ENCODE measurements at places on chromosomes 4 and X.

DNA sequence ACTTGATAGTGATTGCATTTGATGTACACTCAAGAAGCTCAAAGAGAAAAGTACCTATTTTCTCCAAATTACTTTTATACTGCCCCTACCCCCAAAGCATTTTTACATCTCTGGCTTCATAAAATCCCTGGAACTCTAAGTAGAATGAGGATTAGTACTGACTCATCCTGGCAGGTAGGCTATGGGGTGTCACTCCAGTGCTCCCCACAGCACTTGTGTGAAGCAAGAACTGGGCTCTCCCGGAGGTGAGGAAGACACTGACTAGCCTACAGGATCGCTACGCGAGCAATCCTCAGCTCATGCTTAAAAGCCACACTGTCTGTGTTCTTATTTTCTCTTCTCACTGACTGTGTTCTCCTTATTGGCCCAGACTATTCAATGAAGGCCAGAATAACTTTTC is 90.4 kb upstream of the NDP start:
- DNase-seq, result no peak

DNA sequence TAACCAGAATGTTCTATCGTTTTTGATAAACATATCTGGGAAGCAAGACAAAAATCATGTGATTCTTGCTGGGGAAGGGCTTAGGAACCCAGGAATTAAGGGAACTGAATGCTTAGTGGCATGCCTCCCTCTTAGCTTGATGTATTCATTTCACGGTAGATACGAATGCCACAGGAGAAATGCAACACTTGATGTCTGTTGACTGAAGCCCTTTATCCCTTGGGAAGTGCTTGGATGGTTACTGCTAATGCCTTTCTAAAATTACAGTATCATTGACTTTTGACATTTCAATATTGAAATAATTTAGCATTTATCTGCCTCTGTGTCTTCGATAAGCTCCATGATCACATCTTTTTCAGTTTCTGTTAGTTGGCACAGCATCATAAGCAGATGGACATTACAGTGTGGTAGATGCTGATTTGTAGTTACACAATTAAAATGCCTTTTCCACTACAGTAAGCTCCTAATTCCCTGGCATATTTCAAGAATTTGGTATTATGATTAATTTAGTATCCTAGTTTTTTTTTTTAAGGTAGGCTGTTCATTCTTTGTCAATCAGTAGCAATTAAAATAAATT is 226.7 kb downstream of the ARHGAP10 start:
- no peak for DNase-seq

DNA sequence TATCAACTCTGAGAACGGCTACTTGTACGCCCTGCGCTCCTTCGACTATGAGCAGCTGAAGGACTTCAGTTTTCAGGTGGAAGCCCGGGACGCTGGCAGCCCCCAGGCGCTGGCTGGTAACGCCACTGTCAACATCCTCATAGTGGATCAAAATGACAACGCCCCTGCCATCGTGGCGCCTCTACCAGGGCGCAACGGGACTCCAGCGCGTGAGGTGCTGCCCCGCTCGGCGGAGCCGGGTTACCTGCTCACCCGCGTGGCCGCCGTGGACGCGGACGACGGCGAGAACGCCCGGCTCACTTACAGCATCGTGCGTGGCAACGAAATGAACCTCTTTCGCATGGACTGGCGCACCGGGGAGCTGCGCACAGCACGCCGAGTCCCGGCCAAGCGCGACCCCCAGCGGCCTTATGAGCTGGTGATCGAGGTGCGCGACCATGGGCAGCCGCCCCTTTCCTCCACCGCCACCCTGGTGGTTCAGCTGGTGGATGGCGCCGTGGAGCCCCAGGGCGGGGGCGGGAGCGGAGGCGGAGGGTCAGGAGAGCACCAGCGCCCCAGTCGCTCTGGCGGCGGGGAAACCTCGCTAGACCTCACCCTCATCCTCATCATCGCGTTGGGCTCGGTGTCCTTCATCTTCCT is 2.7 kb downstream of the PCDH10 start:
- DNase-seq, result no peak

DNA sequence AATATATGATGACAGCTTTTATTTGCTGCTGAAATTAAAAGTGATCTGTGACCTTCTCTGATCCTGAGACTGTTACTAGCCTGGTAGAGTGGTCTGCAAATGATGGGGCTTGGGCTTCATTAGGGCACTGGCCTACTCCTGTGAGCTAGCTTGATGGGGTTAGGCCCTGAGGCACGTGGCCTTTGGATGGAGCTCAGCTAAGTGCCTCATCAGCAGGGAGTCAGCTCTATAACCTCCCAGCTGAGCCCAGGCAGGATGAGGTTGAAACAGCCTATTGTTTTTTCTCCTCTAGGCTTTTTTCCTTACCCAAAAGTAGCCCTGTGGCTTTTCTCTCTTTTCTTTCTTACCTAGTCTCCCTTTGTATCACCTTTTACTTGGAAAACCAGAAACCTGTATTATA is 92.2 kb downstream of the AFF2 start:
- DNase-seq, result no peak

DNA sequence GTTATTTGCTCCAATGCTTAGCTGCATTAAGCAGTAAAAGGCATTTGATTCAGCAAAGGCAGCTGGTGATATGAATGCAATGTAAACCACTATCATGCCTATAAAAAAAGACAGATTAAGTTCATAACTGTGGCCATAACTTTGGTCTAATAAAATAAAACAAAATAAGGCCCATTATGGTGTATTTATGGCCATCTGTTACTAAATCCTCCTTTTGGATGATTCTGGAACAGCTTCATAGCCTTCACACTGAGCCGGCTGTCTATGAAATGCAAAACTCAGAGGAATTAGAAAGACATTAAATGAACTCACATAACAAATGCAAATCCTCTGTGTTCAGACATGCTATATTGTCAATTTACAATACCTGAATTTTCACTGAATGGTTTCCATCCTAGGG is 223.7 kb upstream of the FAT4 start:
- no peak for DNase-seq

DNA sequence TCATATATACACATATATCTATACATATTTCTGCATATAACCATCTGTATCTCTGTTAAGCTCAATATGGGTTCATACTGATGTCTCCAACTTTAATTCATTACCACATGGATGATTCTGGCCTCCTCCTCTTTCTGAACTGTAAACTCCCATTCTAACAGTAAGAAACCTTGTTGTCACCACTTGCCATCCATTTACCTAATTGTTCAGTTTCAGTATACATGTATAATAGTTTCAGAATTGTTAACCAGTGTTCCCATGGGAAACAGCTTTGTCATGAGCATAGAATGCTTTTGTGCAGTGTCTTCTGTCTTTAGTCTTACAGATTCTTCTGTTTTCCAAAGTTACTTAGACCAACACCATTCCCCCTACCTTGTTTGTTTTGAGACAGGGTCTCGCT is 35.9 kb downstream of the SLC9A6 start:
- no peak for DNase-seq

DNA sequence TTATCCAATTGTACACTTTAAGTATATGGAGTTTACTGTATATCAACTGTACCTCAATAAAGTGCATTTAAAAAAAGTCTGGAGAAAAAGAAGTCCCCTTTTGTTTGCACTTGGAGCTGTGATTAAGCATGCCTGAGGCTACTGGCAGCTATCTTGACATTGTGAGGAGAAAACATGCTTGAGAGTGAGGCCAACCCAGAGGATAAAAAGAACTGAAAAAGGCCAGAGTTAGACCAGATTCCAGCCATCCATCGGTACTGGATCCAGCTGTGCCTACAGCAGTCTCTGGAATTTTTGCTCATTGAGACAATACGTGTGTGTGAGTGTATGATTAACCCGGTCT is 57.4 kb downstream of the LGI2 start:
- DNase-seq, result no peak

GRCh38 chr4:164481306-164482091 is 272.4 kb upstream of the SMIM31 start:
- DNase-seq, result no peak

DNA sequence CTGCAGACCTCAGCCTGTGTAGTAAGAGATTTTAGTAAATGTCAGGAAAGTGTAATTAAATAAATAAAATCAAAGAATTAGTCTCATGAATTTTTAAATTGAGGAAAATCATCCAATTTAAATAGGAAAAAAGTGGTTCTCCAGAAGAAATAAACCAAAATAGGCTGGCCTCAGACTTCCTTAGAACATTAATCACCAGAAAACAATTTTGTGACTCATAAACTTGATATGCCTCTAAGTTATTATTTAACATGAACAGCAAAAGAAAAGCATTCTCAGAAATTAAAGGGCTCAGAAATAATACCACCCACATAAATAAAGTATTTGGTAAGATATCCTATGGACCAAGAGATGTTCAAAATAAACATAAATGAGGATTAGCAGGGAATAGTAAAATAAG is 14.3 kb downstream of the FAM47B start:
- no peak for DNase-seq

GRCh38 chrX:12999422-12999821 is 24.5 kb downstream of the TMSB4X start:
- DNase-seq, result peak; percentile 16

DNA sequence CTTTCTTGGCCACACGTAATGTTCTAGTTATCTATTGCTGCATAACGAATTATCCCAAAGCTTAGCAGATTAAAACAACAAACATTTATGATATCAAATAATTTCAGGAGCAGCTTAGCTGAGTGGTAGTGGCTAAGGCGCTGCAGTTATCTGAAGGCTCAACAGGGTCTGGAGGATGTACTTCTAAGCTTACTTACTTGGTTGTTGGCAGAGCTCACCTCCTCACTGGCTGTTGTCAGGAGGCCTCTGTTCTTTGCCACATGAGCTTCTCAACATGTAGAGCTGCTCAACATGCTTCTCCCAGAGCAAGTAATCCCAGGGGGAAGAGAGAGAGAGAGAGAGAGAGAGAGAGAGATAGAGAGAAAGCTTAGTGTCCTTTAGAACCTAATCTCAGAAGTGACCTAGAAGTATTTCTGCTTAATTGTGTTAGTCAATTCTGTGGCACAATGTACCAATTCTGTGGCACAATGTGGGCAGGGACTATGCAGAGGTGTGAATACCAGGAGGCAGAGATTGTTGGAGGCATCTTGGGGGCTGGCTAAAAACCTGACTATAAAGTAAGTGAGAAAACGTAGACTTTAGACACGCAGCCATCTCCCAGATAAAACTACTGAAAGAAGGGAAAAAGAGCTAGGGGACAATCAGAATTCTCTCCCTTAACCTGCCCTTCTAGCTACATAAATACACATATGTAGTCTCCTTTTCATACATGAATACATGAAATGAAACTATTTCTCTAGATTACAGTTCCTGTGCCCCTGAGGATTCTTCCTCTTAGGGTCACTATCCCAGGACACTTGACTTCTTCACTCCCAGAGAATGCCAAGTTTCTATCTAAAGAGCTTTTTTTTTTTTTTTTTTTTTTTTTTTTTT is 40.2 kb downstream of the HOPX start:
- no peak for DNase-seq

DNA sequence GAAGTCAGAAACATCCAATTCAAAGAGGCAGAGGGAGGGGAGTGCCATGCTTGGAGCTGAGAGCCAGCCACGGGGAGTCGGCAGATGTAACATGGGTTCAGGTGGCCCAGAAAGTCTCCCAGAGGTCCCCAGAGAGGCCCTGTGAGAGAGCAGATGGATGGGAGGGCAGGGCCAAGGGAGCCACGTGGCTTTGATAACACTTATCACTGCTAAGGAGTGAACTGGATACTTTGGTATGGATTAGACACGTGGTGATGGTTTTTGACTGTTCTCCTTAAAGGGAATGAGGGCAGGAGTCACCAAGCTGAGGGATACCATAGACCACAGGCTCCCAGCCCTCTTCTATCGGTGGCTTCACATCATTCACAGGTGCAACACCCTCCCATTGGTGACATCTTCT is 13.7 kb downstream of the CCKAR start:
- DNase-seq, result no peak

DNA sequence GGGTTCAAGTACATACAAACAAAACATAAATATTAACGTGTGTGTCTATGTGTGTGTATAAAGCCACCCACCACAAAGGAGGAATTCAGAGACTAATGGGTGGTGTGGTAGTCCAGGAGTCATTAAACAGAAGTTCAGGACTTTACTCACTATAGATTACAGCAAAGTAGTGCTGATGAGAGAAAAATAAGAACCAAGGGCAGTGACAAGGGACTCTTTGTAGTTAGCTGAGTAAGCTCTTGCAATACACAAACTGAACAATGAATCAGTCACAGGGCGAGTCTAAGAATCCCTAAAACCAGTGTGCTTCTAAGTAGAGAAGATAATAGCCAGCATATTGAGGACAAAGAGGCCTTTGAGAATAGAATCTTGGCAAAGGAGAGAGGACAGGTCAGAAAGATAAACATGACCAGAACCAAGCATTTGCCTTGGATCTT is 232.4 kb downstream of the PPP3CA start:
- DNase-seq, result no peak

DNA sequence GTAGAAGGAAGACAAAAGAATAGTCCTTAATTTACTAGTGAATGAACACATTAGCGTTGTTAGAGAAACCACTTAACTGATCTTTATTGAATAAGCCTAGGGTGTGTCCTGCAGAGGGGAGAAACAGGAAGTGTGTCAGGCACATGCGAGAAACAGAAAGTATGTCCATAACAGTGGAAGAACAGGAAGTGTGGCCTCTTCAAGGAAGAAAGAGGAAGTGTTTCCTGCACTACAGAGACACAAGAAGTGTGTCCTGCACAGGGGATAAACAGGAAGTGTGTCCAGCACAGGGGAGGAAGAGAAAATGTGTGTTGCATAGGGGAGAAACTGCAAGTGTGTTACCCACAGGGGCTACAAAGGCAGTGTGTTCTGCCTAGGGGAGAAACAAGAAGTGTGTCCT is 539.6 kb upstream of the PRKX start:
- DNase-seq, result no peak

- no peak for DNase-seq
Observed at GRCh38 chr4:23934223-23934622, 44.4 kb upstream of the PPARGC1A start.

DNA sequence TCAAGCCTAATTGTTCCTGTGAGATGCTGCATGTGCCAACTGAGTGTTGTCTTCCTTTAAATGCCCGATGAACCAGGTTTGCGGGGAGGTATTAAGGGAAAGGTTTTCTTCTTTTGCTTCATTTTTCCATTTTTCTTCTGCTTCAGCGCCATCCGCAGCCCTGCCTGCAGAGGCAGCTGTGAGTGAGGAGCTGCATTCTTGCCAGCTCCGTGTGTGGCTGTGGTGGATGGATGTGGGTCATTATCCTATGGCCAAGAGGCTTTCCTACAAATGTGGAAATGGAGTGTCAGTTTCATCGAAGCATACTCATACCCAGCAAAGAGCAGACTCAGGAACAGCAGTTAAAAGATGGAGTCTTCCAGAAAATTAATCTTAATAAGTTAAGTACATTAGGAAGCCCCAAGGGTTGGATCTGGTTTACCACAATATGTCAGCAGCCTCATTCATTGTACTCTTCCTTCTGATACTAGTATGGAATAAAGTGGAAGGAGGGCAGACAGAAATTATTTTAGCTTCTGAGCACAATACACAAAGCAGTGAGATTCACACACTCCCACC is 37.6 kb downstream of the TNIP3 start:
- DNase-seq, result no peak

All from activated CD4-positive, alpha-beta T cell treated with anti-CD3 and anti-CD28 coated beads for 1 hour (primary cell).